ENCODE measurements at places on chromosomes 2 and 18. TPM values are rescaled to one million over a fixed set of nuclear protein-coding genes. Genes with fewer than 3 reads are reported as not detected.

DNA sequence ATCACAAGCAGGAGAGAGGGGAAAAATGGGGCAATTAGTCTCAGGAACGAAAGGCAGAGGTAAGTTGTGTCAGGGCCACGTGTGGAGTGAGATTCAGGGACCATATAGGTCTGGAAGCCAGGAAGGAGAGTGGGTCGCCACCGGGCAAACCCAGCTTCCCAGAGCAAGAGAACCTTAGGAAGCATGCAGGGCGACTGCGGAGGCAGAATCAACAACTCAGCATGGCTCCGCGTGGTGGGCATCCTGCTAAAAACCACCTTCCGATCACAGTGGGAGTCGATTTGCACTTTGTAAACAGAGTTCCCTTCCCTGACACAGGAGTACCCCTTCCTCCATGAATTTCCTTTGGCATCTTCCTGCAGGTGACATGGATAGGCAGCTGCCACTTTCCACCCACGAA, 114.6 kb downstream of the TTC32 start:
- no peak for DNase-seq

- no peak for DNase-seq
Measured at GRCh38 chr2:205994344-205994743, 91.6 kb downstream of the INO80D start.

GRCh38 chr2:107062599-107063220, 176.7 kb upstream of the ST6GAL2 start:
- DNase-seq = no peak

DNA sequence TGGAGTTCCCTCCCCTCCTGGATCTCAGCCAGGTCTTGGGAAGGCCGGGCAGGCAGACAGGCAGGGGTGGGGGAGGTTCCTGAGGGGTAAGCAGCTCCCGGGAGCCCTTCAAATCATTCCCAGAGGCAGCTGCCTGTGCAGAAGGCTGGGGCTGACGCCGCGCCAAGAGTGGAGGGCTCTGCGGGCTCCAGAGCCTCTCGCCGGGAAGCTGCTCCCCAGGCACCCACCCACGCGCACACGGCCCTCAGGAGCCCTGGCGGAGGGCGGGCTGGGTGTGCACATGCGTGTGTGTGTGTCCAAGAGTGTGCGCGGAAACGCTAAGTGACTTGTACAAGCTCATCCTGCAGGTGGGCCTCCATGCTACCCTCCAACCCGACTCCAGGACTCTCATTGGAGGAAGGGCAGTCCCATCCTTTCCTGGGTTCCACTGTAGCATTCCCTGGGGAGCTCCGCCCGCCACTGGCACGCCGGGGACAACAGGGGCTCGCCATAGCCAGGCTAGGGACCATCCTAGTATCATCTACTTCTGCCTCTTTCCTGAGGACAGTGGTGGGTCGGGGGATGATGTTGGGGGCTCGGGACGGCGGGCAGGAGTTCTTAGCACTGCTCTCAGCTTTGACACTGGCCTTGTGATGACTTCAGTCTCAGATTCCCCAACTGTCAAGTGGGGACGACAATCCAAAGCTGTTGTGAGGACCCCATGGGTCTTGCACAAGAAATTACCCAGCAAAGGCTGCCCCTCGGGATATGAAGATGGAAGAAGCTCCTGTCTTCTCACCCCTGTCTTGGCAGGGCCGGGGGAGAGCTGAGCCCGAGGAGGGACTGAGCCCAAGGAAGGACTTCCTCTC, 50.3 kb downstream of the INHBB start:
- DNase-seq = no peak

DNA sequence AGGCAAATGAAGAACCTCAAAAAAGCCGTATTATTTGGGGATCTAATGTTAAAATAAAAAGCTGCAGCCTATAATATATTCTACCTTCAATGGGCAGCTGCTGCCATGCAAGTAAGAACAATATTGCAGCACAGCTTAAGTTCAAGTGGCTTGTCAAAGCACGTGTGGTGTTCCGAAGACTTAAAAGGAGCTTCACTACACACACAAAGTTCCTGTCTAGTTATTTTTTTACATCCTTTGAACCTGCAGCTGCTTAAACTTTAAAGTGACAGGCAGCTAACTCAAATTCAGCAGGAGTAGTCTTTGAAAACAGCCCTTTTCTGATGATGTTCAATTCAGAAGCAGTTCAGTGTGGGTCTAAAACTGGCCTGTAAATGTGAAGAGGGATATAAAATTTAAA, 85.8 kb upstream of the XIRP2 start:
- no peak for DNase-seq

DNA sequence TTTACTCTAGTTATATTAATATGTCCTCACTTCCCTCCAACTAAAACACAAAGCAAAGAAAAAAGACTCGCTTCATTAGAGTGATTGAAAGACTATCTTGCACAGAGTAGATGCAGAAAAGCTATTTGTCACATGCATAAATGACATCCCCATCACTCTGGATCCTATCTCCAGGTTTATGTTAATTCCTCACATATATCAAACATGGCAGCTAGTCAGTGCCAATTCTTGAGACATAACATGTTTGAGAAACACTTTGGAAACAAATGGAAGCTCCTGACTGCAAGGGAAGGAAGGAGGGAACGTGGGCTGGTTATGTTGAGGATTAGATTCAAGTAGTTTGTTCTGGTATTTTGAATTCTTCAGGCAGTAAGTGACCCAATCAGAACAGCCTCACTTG, 89.8 kb upstream of the BCL2L11 start:
- no peak for DNase-seq

DNA sequence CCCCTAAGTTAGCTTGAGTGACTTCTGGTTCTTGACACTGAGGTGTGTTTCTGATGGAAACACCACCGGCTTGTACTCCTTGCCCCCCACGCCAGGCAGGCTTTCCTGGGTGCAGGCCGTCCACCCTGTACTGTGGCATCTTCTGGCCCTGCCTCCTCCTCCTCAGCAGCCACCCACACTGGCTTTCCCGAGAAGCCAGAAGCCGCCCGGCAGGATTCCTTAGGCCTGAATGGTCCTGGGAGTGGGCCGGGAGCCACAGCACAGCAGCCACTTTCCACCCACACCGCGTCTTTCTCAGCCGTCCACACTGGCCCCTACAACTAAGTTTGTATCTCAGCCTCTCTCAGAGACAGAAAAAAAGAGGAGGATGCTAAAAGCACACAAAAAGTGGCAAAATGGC, 2.1 kb upstream of the HSBP1L1 start:
- no peak for DNase-seq

- no peak for DNase-seq
Measured at GRCh38 chr2:123136419-123136818, 888.7 kb upstream of the CNTNAP5 start.

DNA sequence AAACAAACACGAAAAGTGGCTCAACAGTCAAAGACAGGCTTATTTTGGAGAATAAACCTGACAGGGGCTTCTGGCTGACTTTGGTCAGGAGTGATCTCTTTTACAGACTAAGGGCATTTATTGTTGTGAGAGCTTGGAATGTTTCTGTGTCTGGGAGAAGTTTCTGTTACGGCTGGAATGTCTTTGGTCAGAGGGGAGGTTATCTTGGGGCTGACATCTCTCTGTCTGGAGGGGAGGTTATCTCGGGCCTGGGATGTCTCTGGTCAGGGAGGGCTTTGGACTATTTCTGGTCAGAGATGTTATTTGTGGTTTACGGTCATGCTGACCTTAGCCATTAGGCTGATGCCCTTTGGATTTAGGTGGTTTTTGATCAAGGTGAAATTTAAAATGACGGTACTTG, 345.5 kb upstream of the FSIP2 start:
- no peak for DNase-seq

DNA sequence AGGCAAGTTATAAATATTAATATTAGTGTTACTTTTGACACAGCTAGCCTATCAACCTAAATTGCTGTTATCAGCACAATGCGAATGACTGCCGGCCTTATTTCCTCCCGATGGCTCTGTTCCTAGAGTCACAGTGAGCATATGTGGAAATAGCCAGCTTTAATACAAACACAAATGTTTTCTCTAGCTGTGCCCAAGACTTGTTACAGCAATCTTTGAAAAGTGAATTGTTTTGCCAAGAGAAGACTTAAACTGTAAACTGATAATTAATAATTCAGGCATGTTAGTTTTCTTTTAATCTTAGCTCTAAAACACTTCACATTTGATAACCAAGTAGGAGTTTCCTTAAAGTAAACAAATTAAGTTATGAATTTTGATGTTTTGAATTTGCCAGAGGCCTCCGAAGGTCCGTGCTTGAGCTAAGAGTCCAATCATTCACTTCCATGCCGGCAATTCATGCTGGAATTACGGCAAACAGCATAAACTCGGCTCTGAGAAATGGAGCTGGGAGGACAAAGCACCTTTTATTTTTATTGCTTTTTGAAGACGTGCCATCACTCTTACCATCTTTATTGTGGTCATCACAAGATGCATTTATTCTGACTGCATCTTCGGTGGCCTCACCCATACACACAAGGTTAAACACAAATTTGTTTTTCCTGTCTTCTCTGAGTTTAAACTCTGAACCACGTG, 184.5 kb upstream of the CWC22 start:
- DNase-seq = no peak

DNA sequence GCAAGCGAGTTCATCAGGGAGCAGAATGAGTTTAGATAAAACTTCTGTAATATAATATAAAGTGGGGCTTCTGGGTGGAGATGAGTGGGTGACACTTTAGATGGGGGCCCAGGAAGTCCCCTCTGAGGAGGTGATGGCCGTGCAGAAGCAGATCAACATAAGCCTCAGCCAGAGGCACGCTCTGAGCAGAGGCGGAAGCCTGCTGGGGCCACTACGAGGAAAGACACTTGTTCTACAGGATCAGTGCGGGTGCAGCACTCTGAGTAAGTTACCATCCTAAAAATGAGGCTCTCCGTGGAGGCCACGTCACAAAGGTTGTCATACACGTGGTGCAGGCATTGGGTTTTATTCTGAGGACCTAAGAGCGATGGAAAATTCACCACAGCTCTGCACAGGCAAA, 22.3 kb downstream of the TMEM18 start:
- no peak for DNase-seq

- no peak for DNase-seq
Measured at GRCh38 chr2:189849550-189849949, 65.3 kb downstream of the PMS1 start.

GRCh38 chr18:45103319-45104048, 422.8 kb downstream of the SETBP1 start:
- DNase-seq = no peak

The INHBB gene
- 21.1 TPM for total RNA-seq

The IL36G gene
- total RNA-seq = not detected

The RUFY4 gene
- not detected for total RNA-seq

The RAB27B gene
- under 0.01 TPM for total RNA-seq

The CREB1 gene
- 38.3 TPM for total RNA-seq

The DHX57 gene
- 9.1 TPM for total RNA-seq

The UGT1A7 gene
- total RNA-seq = not detected

Measured in lung microvascular endothelial cell (primary cell).